Mesothelial cell of epicardium (in vitro differentiated cells): ENCODE measurements at places on chromosomes 6 and 20. TPM values are rescaled to one million over a fixed set of nuclear protein-coding genes. Genes with fewer than 3 reads are reported as not detected.

DNA sequence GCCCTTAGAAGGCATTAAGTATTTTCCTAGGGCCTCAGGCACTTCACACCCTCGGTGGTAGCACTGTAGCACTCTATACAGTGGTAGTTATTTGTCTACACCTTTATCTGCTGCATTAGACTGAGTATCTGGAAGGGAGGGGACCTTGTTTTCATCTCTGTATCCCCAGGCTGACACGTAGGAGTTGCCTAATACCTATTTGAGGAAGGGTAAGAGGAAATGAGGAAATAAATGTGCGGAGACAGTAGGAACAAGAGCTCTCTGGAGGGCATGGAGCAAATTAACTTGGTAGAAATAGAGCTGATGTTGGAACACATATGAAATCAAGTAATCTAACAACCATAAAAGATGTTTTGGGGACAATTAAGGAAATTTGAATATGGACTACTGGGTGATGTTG lies 3.9 kb downstream of the CNPY3 start:
- peaks cover 23% of the 10 kb centered on the region for H3K36me3 ChIP-seq
- no peak overlapping the region for H3K4me3 ChIP-seq
- peaks cover 40% of the 10 kb centered on the region for H3K4me1 ChIP-seq
- no peaks in the 10 kb centered on the region for H3K27me3 ChIP-seq
- no peak for DNase-seq

The LY6G6C gene
- 0.89 to 1.4 TPM (median 1.3 TPM) in 3 replicates for total RNA-seq

DNA sequence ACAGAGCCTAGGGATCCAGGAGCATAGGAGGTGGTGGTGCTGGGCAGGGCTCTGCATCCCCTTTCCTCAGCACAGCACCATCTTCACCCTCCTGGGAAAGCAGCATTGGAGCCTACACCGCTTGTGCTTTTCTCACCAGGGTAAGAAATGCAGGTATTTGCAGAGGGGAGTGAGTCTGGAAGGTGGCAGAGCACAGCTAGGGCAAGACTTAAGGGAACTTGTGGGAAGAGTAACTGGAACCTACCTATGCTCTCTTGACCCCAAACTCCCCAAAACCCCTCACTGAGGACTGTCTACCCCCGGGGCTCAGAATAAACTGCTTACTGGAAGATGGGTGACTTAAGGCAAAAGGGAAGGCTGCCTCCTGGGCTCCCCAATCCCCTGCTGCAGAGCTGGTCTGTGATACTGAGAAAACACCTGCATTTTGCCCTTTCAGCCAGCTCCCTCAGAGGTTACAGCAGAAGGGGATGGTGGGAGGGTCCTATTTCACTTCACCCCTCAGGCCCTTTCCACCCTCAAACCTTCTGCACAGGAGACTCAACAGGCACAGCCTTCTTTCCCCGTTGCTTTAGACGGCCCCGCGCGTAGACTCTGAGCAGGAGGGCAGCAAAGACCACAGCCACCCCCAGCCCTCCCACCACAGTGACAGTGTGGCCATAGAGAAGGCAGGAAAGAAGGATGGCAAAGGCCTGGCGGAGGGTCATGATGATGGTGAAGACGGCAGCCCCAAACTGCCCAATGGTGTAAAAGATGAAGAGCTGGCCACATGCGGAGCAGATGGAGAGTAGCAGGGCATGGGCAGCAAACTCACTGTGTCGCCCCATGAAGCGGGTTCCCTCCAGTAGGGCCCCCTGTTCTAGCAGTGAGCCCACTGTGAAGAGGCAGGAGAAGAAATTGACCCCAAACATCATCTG lies 2.9 kb downstream of the SLC35B2 start:
- H3K27ac ChIP-seq: peak overlapping the region; percentile 7
- H3K4me1 ChIP-seq: peaks cover 24% of the 10 kb centered on the region
- H3K4me3 ChIP-seq: no peak overlapping the region
- H3K36me3 ChIP-seq: peaks cover 43% of the 10 kb centered on the region

DNA sequence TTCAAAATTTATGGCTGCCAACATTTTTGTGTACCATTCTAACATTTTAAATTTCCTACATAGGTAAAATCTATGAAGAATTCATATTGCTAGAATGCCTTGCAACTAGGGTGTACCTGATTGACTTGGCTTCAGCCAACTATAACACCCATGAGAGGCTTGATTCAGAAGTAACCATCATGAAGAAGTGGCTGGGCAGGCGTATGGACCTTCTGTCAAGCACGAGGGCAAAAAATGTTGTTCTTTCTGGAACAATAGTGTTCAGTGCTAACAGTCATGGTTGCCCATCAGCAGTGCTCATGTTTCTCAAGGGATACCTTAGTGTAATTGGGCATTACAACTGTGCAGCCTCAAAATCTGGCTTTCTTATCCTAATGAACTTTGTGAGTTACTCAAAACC lies 42.9 kb downstream of the ID4 start:
- no peak overlapping the region for H3K4me3 ChIP-seq
- no peak for DNase-seq
- no peak overlapping the region for H3K27ac ChIP-seq
- no peaks in the 10 kb centered on the region for H3K4me1 ChIP-seq

GRCh38 chr6:150238336-150238741 lies 95.5 kb downstream of the PPP1R14C start:
- H3K36me3 ChIP-seq: no peaks in the 10 kb centered on the region
- H3K27ac ChIP-seq: no peak overlapping the region
- H3K27me3 ChIP-seq: no peaks in the 10 kb centered on the region
- DNase-seq: no peak

The TTLL9 gene
- total RNA-seq: 0.52 to 0.86 TPM (median 0.67 TPM) in 3 replicates

DNA sequence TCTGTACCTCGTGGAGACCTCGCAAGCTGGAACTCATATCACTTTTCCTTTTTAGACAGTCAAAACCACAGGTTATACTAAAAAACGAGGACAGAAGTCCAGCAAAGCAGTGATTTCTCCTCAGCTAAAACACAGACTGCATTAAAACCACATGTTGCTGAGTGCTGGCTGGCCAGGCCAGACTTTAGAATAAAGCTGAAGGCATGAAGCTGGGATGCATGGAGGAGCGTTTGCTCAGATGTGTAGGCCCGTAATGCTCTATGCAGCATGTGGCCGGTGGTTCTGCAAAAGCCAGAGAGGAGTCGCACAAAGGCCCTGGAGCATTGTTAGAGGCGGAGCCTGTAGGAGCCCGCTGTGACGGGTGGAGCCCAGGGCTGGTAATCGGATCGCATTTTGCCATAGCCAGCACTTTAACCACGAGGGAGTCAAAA lies 83.6 kb downstream of the SMOC2 start:
- H3K4me3 ChIP-seq: no peak overlapping the region
- H3K27me3 ChIP-seq: no peaks in the 10 kb centered on the region
- H3K27ac ChIP-seq: peak overlapping the region; percentile 66
- H3K36me3 ChIP-seq: no peaks in the 10 kb centered on the region

DNA sequence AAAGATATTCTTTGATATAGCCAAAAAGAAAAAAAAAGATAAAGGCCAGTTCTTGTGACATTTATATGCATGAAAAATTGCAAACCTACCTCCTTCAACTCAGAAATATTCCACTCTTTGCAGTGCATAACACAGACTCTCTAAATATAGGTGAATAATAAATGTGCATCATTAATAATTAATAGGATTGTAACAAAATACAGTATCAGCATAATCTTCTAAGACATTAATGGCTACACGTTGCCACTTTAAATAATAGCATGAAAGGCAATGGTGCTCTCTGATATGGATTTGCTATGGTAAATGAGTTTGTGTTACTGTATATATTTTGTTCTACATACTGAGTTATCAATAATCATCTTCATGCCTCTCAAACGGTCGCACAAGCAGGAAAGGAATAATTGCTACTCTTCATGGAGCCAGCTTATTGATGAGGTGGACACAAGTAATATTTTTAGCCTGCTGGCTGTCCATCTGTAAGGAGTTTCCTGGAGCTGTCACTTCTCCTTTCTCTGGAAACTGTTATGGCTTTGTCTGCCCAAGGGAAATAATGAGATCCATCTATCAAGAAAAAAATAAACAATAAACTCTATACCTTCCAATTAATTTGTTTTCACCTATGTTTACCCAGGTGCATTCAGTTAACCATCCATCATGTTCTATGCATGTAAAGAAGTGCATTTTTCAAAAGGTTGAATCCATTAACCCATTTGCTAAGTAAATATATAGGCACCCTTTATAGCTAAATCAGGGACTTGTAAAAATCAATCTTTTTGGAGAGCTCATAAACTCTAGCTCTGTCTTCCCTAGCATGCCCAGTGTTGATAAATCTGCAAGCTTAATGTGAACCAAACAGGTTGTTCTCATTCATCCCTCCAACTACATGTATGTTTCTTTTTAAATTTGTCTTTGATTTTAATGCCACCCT lies 253.0 kb downstream of the NKAIN2 start:
- H3K4me1 ChIP-seq: peaks cover 29% of the 10 kb centered on the region
- H3K27ac ChIP-seq: no peak overlapping the region
- no peak for DNase-seq
- no peak overlapping the region for H3K4me3 ChIP-seq
- no peaks in the 10 kb centered on the region for H3K36me3 ChIP-seq

The SEMG1 gene
- not detected in 3 replicates for total RNA-seq

The NMBR gene
- total RNA-seq: 0.27 TPM in 2 of 3 replicates, not detected in the other

GRCh38 chr6:156925718-156926607 lies 148.8 kb downstream of the ARID1B start:
- peak overlapping the region; percentile 81 for H3K27ac ChIP-seq
- H3K27me3 ChIP-seq: no peaks in the 10 kb centered on the region
- H3K36me3 ChIP-seq: peaks cover 9% of the 10 kb centered on the region
- no peak overlapping the region for H3K4me3 ChIP-seq
- H3K4me1 ChIP-seq: peaks cover 16% of the 10 kb centered on the region

The ANKEF1 gene
- 3.9 to 4.8 TPM (median 4.5 TPM) in 3 replicates for total RNA-seq

The HAO1 gene
- not detected in 3 replicates for total RNA-seq

The GPLD1 gene
- total RNA-seq: 4.2 to 4.8 TPM (median 4.7 TPM) in 3 replicates

The DUSP15 gene
- total RNA-seq: 8.4 to 10.4 TPM (median 8.5 TPM) in 3 replicates

- no peaks in the 10 kb centered on the region for H3K36me3 ChIP-seq
- DNase-seq: no peak
- H3K27ac ChIP-seq: no peak overlapping the region
- no peaks in the 10 kb centered on the region for H3K4me1 ChIP-seq
- no peak overlapping the region for H3K4me3 ChIP-seq
These were observed 662.4 kb upstream of the EYS start for GRCh38 chr6:66369407-66369806.

DNA sequence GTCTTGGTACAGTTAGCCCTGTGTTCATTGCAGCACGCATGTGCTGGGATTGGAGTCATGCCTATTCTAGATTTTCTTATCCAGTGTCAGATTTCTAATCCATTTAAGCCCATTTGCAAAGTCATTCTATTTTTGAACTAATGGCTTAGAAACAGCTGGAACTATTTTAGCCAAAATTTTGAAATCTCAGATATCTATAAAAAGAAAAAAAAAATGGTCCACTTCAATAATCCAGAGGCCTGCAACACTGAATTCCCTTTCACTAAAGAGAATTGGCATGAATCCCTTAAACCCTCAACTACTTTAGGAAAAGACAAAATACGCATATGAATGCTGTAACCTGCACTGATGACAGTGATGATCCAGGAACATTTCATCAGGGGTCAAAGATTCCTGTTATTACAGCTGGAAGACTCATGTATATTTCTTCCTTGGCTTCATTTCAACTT lies 1.5 kb downstream of the COL21A1 start:
- no peak for DNase-seq
- H3K27me3 ChIP-seq: peaks cover 6% of the 10 kb centered on the region
- no peak overlapping the region for H3K27ac ChIP-seq

DNA sequence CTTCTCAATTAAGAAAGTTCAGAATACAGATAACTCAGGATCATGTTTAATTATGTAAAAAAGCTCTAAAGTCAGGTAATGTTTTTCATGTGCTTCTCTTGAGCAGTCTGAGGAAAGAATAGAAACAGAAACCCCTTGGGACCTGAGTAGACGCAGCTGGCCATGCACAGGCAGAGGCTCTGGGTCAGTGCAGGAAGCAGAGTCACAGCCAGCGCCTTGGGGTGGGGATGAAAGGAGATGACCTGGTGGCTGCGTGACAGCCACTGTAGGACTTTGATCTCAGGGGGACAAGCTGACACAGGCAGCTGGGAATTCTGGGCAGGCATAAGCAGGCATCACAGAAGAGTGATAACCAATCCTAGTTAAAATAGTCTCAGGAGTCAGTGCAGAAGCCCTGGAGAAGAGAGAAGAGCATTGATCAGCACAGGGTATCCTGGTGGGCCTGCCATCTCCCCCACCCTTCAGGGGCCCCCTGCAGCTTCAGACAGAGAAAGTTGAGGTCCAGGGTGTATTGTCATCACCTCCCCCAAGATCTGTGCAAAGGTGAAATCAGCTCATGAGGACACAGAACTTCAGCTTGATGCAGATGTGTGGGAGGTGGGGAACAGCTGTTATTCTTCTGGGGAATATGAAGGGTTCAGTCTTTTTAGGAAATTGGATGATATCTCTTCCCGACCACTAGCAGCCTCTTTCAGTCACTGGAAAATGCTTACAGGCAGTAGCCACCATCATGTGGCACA lies 6.4 kb downstream of the HLA-DQB1 start:
- peaks cover 9% of the 10 kb centered on the region for H3K4me1 ChIP-seq
- H3K4me3 ChIP-seq: no peak overlapping the region
- no peak overlapping the region for H3K27ac ChIP-seq
- DNase-seq: no peak

The TMEM14A gene
- total RNA-seq: 20.5 to 23.3 TPM (median 21.2 TPM) in 3 replicates

The HSPA12B gene
- total RNA-seq: 11.5 to 13.0 TPM (median 12.0 TPM) in 3 replicates

The MRPS18B gene
- 29.8 to 33.5 TPM (median 30.2 TPM) in 3 replicates for total RNA-seq

The GSTA3 gene
- not detected in 3 replicates for total RNA-seq

DNA sequence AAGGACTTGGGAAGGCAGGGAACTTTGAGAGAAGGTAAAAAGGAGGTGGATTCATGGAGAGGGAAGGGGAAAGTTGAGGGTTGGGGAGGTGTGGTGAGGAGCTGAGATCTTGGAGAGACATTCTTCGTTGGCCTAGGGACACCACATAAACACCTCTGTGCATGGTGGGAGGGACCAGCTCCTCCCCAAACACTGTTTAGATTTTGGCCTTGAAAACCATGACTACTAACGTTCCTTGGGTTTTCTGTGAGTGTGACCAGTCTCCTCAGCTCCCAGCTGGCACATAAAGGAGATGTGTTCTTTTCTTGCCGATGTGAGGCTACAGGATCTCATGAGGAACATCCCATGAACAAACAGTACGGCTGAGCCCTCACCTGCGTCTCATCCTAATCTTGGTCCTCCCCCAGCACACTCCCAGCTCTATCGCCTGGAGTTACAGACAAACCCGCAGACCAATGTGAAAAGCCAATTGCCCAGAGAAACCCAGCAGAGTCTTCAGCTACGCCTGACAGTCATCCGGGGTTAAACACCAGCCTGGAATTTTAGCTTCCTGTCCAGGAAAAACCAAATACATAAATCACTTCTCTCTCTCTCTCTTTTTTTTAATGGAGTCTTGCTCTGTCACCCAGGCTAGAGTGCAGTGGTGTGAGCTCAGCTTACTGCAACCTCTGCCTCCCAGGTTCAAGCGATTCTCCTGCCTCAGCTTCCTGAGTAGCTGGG lies 22.0 kb upstream of the DDR1 start:
- no peak overlapping the region for H3K27ac ChIP-seq
- H3K4me1 ChIP-seq: peaks cover 8% of the 10 kb centered on the region
- H3K36me3 ChIP-seq: peaks cover 7% of the 10 kb centered on the region
- DNase-seq: no peak
- H3K4me3 ChIP-seq: no peak overlapping the region
- no peaks in the 10 kb centered on the region for H3K27me3 ChIP-seq
